Lung (tissue), 17 donors: ENCODE measurements at places on chromosomes 11 and 22.
A peak's percentile ranks its signal among the peaks of the same experiment; 100 is the strongest.

DNA sequence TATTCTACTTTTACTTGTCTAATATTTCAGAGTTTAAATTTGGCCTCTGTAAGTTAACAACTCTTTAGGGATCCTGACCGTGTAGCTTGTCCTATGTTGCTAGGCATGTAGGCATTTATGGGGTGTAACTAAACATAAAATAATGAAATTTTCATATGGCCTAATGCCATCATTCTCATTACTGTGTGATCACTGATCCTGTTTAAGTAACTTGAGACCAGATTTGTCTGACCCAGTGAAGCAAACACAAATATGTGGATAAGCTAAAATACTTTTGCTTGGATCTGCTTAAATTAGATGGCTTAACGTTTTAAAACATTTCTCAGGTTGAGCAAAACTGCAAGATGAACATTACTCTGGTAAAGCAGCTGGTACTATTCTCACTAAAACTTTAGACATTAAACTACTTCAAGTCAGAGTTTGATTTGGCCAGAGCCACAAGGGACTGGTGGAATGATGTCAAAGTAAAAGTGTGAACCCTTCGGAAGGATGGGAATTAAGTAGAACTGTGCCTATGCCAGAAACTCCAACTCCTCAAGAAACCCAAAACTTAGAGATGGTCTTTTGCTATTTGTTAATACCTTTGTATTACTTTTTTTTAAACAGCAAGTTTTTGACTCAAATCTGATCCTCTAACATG is 12.5 kb downstream of the QSER1 start:
- DNase-seq: peak; percentile 64

- no peak for DNase-seq
Measured at GRCh38 chr11:44862558-44863101, 88.1 kb downstream of the TP53I11 start.

- peak; percentile 57 for DNase-seq
Measured at GRCh38 chr11:43576803-43577521, 103.6 kb upstream of the HSD17B12 start.

DNA sequence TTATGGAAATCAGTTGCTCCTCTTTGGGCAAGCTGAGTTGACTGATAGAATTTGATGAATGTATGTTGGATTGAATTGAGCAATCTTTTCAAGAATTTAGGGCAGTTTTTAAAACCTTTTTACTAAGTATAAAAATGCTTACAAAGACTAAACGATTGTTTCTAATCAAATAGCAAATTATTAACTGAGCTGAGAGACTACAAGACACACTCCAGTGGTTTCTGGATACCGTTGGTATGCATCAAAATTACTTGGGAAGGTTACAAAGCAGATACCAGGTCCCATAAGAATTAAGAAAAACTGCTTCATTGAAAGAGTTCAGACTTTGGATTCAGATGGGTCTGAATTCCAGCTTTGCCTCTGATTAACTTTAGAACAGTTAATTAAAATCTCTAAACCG is 721.4 kb downstream of the FAM181B start:
- no peak for DNase-seq
